Karpas-422 (cell line): ENCODE measurements at places on chromosomes 5 and 9.
A peak's percentile ranks its signal among the peaks of the same experiment; 100 is the strongest.

- DNase-seq, result no peak
Observed at GRCh38 chr5:39137819-39138451, 63.7 kb upstream of the RICTOR start.

GRCh38 chr5:98557916-98558315 lies 215.5 kb upstream of the RGMB start:
- no peak for DNase-seq

DNA sequence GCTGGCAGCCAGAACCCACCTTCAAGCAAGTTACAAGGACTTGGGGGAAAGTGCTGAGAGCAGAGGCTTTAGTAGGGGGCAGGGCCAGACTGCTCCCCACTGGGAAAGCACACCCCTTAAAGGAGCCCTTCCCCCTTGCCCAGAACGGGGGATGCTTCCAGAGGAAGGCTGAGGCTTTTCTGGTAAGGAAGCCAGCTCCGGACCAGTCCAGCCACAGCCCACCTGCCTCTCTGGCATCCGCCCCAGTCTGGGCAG lies 4.2 kb upstream of the DPM2 start:
- no peak for DNase-seq

DNA sequence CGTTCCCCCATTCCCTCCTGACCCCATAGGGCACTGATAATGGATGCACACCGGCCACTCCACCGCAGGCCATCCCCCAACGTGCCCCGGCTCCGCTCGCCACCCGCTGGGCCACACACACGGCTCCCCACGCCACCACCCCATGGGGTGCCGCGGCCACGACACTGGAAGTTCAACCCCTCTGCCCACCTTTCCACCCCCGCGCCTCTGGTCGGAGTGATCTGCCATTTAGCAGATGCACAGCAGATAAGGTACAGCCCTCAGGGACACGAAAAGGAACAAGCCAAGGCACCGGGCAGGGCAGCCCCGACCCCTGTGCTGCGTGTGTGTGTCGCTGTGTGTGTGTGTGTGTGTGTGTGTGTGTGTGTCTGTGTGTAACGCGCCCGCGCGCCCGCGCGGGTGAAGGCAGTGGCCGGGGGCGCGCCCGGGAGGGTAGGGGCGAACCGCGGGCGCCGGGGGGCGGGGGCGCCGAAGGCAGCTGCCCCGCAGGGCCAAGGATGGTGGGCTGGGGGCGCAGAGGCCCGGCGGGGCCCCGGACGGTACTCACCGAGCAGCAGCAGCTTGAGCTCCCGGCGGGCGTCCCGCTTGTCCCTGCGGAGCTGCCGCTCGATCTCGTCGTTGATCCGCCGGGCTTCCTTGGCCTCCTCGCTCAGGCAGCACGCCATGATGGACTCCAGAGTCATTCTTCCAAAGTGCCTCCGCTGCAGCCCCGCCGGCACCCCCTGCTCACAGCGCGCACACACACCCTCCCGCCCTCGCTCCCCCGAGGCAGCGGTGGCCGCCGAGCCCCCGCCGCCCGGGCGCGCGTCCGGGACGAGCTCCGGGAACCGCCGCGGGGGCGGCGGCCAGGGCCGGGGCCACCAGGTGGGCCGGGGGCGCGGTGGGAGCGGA lies 813 bp downstream of the GNAQ start:
- DNase-seq, result no peak

GRCh38 chr9:99354104-99354503 lies 132.0 kb downstream of the SEC61B start:
- DNase-seq, result no peak

GRCh38 chr5:126971455-126972031 lies 58.8 kb downstream of the MARCHF3 start:
- no peak for DNase-seq

DNA sequence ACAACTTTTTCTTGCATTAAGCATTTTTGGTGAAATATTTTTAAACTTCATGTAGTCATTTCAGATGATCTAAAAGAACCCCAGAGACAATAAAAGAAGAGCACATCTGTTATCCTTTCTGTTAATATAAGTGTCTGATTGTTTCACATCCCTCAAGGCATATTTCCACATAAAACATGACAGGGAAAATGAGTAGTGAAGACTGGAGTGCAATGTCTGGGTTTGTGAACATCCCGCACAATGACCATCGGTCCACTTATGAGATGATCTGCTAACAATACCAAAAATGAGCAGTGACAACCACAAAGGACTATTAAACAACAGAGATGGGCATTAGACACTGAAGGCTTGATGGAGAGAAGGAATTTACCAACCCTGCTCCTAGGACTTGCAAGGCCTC lies 209.1 kb downstream of the NR2F1-AS1 start:
- DNase-seq, result no peak

GRCh38 chr9:114899461-114899860 lies 30.9 kb downstream of the TNFSF8 start:
- no peak for DNase-seq

GRCh38 chr5:60455589-60455988 lies 244.4 kb downstream of the DEPDC1B start:
- no peak for DNase-seq

GRCh38 chr9:112570671-112571167 lies 84.1 kb downstream of the KIAA1958 start:
- DNase-seq, result no peak

- DNase-seq, result no peak
Observed at GRCh38 chr9:92151691-92152393, 36.6 kb upstream of the SPTLC1 start.

DNA sequence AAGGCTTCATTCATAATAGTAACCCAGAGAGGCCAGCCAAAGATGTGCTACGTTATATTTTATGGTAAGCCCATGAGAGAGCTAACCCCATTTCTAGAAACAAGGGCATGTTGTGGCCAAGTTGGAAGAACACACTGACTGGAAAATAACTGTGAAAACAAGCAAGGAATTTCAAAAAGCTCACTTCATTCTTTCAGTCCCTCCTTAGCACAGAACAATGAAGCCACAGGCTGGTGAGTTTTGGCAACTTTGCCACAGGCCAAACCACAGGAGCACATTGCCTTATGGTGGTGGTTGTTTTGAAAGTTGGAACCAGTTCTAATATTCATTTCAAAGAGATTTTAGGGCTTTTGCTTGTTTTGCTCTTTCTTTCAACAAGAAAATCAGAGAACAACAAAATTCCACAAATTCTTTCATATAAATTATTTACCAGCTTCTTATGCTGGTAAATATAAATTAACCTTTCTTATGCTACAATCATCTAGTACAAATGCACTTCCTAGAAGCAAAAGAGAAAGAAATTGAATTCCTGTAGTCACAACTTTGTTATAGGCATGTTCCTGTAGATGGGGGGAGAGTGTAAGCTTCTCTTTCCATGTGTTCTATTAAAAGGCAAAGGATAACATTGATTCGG lies 225.4 kb upstream of the RFX3 start:
- no peak for DNase-seq

DNA sequence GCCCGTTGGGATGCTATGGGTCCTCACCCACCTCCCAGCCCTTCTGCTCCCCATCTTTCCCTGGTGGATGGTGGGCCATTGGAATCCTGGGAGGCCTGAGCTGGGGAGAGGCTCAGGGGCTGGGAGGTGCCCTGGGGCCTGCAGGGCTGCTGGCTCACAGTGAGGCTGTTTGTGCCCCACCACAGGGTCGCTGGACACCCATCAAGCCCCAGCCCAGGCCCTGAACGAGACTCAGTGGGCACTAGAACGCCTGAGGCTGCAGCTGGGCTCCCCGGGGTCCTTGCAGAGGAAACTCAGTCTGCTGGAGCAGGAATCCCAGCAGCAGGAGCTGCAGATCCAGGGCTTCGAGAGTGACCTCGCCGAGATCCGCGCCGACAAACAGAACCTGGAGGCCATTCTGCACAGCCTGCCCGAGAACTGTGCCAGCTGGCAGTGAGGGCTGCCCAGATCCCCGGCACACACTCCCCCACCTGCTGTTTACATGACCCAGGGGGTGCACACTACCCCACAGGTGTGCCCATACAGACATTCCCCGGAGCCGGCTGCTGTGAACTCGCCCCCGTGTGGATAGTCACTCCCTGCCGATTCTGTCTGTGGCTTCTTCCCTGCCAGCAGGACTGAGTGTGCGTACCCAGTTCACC lies 4.9 kb upstream of the AIF1L start:
- no peak for DNase-seq

DNA sequence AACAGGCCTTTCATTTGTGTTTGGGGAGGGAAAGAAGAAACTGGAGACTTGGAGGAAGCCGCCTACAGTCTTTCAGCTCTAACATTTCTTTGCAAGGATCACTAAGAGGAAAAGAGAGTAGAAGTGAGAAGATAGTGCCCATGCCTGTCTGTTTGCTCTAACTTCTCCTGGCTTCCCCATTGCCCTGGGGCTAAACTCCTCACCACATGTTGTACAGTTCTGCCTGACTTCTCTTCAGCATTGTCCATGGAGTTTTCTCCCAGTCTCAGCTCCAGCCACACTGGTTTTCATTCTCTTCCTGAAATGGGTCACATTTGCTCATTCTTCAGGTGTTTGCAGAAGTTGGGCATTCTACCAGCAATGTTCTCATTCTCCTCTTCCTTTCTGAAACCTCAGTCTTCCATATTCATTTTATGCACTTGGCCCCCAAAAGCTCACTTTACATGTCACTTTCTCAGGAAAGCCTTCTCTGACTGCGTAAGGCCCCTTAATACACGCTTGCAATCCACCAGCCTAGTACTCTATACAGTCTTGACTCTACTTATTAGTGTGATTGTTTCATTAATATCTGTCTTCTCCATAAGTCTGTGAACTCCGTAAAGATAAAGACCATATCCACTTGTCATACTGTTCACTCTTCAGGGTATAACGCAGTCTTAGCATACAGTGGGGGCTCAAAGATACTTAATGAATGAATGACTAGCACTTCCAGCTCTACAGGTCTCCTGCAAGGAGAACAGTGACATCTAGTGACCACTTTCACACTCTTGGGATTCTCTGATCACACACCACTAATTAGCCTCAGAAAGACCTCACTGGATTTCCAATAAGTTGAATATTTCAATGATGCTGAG lies 40.2 kb upstream of the TRIM32 start:
- peak; percentile 69 for DNase-seq

DNA sequence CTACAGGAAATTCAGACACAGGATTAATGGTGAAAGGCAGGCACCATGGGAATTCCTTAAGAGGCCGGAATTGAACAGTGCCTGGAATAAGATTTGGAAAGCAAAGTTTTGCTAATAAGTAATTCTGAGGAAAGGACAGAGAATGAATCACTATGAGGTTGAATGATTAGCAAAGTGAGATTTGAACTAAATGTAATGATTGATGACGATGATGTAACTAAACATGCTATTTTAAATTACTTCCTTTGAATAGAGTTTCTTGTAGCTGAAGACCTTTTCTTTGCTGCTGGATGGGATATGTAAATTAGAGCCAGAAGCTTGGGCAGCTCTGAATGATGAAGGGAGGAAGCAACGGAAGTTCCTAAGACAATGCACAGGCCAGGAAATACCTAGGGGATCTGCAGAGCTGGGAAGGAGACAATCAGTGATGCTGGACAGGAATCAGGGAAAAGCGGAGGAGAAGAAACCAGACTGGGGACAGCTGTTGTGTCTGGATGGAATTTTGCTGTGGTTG lies 482.0 kb downstream of the PSAT1 start:
- DNase-seq, result no peak

- DNase-seq, result no peak
Observed at GRCh38 chr5:90056911-90057705, 352.4 kb downstream of the CETN3 start.

GRCh38 chr5:134092875-134093274 lies 21.6 kb upstream of the TCF7 start:
- DNase-seq, result no peak

DNA sequence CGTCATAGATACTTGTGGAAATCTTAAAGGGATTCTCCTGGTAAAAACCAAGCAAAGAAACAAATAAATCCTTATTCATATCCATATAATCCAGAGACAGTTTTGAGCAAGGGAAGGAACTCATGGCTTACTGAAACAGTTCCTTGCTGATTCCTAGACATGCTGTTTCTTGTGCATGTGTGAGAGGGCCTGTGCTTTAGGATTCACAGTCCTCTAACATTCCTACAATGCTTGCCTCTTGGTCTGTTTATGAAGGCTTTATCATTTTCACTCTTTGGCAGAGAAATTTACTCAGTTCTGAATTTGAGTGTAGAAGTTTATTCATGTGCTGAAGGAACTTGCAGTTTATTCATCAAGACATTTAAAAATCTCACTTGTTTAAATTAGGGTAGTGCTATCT lies 123.4 kb downstream of the RPS23 start:
- DNase-seq, result no peak

- no peak for DNase-seq
Observed at GRCh38 chr9:115980502-115980901, 173.1 kb upstream of the PAPPA start.

DNA sequence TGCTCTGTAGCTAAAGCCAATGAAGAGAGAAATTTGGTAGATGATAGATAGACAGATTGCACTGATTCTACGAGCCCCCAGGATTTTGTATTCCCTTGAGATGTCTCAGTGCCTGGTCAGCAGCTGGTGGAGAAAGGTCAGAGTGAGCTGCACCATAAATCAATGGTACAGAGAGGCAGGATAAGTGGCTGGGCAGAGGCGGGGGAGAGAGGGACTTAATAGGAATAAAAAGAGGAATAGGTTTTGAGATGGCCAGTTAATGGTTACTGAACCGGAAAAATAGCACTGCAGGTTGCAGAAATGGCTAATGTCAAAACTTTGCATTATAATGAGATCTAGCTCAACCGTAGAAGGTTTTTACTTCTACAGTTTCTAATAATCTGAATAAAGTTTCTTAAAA lies 47.9 kb upstream of the SLC12A2 start:
- peak; percentile 62 for DNase-seq

DNA sequence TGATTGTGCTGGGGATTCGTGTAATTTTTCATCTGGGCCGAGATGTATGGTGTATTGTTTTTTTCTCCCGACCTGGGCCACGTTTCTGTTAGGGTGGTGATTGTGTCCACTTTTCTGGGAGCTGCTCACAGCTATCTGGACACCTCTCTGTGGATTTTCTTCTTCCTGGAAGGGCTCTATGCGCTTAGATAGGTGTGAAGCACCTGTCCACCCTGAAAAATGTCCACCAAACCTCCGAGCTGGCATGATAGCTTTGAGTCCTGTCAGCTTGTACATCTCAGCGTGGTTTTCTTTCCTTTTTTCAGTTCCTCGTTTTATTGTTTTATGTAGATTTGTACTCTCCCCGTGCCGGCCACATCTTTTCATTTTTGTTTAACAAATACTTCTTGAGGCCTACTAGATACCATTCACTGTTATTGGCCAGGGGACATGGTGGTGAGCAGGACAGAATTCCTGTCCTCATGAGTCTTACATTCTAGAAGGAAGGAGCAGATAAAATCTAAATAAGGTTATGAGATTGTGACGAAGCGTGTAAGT lies 1.1 kb downstream of the UGCG start:
- peak; percentile 65 for DNase-seq

- DNase-seq, result no peak
Observed at GRCh38 chr9:136629001-136629878, 33.5 kb upstream of the EGFL7 start.

DNA sequence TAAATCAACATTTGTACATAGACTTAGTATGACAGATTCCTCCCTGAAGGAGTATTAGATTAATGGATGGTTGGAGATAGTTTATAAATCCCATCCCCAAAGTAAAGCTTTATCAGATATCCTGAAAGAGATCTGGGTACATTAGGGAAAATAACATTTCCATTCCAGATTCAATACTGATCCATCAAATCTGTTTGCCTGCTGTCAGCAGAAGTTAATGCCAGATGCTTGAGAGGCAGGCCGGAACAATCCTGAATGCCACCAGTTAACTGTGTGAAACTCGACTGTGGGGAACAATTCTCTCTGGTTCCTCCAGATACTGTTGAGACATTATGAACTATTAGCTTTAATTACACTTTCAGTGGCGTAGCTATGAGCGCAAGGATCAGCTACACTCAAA lies 1166.8 kb downstream of the MAT2B start:
- DNase-seq, result no peak

GRCh38 chr5:45399041-45399440 lies 297.1 kb downstream of the HCN1 start:
- no peak for DNase-seq
